Activated naive CD8-positive, alpha-beta T cell treated with anti-CD3 and anti-CD28 coated beads for 36 hours (primary cell): ENCODE measurements at places on chromosomes 2 and 18. TPM values are rescaled to one million over a fixed set of nuclear protein-coding genes. Genes with fewer than 3 reads are reported as not detected.

DNA sequence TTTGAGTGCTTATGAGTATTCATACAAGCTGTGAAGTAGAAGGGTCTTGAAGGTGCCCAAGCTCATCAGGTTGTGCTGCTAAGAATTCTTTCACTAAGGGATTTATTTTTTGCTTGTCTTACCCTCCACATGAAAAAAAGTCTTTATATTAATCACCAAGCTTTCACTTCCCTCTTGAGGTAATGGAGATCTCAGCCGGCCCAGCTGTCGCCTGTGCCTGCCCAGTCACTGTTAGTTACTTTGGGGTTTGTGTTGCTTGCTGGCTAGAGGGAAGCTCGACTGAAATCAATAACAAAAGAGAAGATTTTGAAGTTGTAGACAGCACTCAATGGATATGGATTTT, 21.9 kb downstream of the MC2R start:
- no peak for DNase-seq

GRCh38 chr18:8050616-8051329, 483.7 kb downstream of the PTPRM start:
- DNase-seq, result no peak

DNA sequence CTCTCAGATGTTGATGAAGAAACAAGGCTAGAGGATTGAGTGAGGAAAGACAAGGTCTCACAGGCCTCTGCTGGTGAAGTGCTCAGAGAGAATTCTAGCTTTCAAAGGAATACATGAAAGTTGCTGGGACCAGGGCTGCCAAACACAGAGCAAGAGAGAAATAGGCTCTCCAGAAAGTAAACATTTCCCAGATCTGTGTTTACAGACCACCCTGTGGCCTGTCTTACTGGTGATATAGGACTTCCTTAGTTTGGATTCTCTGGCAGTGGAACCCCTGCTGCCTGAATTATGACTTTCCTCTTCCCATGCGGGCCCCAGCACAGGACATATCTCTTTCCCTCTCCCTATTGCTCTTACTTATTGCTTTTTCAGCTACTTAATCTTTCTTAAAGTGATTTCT, 64.5 kb downstream of the TACR1 start:
- no peak for DNase-seq

LIMS4 gene
- total RNA-seq, result 0.48 TPM

PLA2R1 gene
- total RNA-seq, result not detected
